Cardiac fibroblast (primary cell): ENCODE measurements at places on chromosomes 6 and 20.

- no peak for DNase-seq
These were observed 52.2 kb upstream of the APCDD1L start for GRCh38 chr20:58567437-58567836.

- no peak for DNase-seq
These were observed 2.4 kb downstream of the BRPF3 start for GRCh38 chr6:36198986-36199385.

- peak; percentile 82 for DNase-seq
These were observed 16.7 kb upstream of the TBC1D20 start for GRCh38 chr20:478949-479429.

DNA sequence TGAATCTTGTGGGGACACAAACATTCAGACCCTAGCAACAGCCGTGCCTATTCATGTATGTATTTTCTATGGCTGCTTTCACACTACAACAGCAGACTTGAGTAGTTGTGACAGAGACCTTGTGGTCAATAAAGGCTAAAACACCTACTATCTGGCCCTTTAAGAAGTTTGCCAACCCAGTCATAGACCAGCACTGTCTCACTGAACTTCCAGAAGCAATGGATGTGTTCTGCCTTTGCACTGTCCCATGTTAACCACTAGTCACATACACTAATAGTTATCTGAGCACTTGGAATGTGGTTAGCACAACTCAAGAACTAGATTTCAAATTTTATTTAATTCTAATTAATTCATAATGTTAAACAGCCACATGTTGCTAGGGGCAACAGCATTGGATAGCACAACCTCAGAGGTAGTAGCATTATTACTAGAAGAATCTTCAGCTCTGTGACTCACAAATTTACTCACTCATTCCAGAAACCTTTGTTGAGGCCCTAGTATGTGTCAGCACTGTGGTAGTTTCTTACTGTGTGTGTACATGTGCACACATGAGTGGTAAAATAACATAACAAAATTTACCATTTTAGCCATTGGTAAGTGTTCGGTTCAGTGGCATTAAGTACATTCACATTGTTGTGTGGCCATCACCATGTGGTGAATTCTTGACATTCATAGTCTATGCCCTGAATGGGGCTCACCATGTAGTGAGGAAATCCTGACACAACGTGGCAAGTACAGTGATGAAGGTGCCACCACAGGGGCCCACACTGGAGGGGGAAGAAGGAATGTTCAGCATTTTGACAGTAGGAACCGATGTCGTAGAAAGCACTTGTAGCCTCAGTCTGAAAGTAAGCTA is 107.3 kb downstream of the CEP57L1 start:
- no peak for DNase-seq

DNA sequence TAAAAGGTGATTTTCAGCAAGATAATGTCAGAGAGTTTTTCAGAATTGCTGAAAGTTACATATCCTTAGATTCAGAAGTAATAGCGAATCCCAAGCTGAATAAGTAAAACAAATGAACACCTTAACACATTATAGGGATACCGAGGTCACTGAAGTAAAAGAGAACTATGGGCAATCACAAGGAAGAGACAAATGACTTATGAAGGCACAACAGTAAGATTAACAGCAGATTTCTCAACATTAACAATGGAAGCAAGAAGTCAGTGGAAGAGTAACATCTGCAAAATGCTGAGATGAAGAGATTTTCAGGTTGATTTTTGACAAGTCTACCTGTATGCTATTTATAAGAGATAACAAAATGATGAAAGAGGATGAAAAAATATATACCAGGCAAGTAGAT is 86.1 kb upstream of the EZR start:
- DNase-seq, result no peak

DNA sequence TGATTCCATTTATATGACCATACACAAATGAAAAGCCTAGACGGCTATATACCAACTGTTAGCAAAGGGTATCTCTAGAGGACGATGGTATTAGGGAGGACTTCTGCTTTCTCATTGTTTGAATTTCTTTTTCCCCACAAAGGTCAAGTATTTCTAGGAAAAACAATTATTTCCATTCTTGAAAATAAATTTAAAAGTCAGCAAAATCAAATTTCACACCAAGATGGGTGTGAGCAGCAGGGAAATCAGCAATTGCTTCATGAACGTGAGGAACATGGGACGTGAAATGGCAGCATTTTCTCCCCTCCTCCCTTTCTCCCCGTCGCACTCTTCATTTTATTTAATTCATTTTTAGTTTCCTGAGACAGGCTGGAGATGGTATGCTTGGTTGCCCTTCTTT is 5.2 kb upstream of the ZFAND3 start:
- DNase-seq, result no peak

- DNase-seq, result no peak
These were observed 16.2 kb upstream of the MRPS18A start for GRCh38 chr6:43703512-43704429.

DNA sequence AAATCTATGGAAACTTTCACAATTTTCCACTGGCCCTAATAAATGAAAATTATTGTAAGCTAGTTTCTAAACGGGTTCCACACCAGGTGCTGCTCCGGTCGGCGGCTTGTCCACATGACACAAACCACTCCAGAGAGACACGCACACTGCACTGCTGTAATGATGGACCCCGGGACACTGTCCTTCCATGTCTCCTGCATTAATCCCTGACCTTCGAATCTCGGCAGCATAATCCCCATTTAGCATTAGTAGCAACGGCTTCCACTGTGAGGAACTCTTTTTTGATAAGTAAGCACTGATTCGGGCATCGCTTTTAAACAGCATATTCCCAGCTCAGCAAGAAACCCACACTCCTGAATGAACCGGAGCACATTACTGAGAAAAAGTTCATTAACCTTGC is 43.5 kb downstream of the INSM1 start:
- DNase-seq, result no peak
